ENCODE measurements at places on chromosomes 3 and 15.
A peak's percentile ranks its signal among the peaks of the same experiment; 100 is the strongest.

DNA sequence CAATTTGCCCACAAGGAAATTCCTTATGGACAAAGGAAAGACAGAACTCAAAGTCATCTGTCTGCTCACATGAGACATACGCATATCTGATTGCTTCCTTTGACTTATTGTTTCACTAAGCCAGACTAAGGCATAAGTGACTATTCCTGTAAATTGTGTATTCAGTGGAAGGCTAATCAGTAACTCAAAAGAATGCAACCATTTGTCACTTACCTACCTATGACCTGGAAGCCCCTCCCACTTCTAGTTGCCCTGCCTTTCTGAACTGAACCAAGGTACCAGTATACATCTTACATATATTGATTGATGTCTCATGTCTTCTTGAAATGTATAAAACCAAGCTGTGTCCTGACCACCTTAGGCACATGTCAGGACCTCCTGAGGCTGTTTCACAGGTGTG lies 53.5 kb upstream of the PROK2 start:
- DNase-seq: no peak

GRCh38 chr3:114374433-114374990 lies 80.7 kb downstream of the TIGIT start:
- no peak for DNase-seq

DNA sequence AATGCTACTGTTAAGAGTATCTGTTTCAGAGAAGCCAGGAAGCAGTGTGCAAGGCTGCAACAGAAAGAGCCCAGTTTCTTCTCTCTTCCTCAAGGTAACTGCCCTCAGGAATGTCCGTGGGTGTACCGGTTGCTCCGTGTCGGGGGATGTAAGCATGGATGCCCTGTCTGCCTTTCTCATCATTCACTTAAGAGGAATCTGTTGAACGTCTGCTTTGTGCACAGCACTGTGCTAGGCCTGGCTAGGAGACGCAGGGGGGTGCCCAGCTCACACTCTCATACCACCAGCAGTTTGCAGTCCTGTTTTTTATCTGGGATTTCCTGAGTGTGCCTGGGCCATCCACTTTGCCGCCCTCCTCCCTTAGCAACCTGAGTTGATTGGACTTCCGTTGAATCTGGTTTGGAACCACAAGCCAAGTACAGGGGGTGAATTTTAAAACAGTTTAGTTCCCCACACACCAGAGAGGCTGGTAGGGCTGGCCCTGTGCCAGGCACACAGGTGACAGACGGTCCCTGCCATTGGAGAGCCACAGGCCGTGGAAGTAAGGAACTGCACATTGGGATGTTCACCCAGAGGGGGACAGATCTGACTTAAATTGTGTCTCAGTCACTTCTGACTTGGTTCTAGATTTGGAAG lies 11.2 kb downstream of the BOC start:
- no peak for DNase-seq

- DNase-seq: no peak
Observed at GRCh38 chr3:59235634-59236012, 185.8 kb upstream of the CFAP20DC start.

DNA sequence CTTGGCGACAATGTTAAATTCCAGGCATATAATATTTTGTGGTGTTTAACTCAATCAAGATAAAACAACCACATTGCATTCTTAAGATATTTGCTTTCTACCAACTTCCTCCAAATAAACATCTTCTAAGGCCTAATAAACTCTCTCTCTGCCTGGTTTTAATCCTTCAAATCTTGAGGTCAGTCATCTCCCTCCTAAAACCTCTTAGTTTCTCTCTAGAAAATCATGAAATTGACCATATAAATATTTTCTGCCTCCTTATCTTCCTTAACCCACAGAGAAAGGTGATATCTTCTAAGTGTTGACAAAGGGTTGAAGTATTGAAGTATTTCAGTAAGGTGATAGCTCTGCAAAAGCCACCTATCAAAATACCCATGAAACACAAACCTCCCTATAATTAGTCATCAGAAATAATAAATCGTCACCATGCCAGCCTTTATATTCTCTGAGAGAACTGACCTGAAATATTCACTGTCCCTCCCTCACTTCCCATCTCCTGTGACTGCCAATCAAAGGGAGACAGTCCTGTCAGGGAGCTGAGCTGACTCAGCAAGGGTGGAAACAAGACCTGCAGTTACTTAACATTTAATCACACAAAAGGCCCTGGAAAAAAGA lies 1261.1 kb downstream of the ROBO1 start:
- no peak for DNase-seq

GRCh38 chr3:126664591-126665214 lies 9.8 kb upstream of the TXNRD3 start:
- DNase-seq: no peak

- no peak for DNase-seq
Observed at GRCh38 chr15:69402816-69403215, 11.3 kb upstream of the KIF23 start.

- no peak for DNase-seq
Observed at GRCh38 chr15:40060236-40060961, 21.4 kb upstream of the SRP14 start.

- no peak for DNase-seq
Observed at GRCh38 chr3:128369121-128369703, 97.5 kb downstream of the DNAJB8 start.

GRCh38 chr3:188146219-188146618 lies 7.7 kb upstream of the LPP start:
- no peak for DNase-seq

DNA sequence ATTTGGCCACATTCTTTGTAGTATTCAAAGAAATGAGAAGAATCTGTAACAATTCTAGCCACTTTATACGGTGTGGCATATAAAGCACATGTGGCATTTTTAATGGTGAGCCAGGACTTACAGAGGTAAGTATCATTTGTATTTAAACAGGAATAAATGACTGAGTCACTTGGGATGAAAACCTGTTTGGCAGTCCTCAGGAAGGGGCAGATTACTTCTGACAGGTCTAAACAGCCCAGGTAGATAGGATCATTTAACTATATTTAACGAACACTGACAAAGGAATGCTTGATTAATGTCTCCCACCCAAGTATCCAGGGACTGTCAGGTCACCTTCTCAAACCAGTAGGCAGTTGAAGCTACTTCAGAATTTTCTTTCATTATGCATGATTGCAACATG lies 241.5 kb upstream of the SATB1 start:
- no peak for DNase-seq

DNA sequence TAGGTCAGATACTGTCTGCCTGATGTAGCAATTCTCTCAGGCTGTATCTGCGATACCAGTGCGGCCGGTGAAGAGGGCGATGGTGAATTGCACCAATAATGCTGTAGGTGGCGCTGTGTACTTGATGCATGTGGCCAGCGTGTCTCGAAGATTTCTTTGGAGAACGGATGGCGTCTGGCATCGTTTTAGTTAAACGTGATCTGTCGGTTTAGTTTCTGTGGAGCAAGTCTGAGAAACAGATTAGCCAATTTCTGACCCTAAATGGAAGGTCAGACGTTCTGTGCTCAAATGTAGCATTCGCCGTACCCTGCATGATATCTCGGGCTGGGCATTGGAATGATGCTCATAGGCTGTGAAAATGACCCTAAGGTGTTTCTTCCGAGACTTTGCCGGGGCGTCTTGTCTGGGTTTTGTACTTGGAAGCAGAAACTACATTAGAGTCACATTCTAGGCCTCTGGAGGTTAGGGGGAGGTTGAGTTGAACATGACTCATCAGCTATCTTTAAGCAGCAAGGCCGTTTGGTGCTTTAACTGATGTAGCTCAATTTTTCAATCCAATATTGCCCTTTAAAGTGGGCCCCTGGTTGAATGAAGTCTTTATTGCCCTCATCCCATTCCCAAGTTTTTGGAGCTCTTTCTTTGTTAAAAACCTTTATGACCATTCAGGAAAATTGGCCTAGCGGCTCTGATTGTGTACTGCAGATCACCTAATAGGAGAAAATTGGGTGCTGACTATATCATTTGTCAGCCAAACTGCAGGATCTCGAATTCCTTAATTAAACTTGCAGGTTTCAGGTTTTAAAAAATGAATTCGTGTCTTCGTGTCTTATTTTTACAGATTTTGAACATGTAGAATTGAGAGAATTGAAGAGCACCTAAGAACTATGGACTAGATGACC lies 80.0 kb downstream of the SQOR start:
- no peak for DNase-seq

- no peak for DNase-seq
Observed at GRCh38 chr15:58467722-58468423, 36.1 kb downstream of the LIPC start.

DNA sequence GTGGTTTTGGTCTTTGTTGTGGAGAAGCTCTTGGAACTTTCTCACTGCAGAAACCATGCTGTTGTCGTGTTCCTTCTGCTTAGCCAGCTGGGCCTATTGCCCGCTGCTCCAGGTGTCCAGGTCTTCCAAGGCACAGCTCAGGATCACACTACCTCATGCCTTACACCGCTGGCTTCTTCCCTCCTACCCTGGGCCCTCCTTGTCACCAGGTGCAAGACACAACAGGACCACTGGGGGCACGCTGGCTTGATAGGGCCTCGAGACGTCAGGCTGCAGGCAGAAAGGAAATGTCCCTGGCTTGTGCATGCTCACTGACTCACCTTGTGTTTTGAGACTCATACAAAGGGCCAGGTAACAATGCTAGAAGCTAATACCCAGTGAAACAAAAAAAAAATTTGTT lies 32.3 kb downstream of the PAQR9 start:
- no peak for DNase-seq

- no peak for DNase-seq
Observed at GRCh38 chr15:49468481-49468839, 45.4 kb downstream of the FGF7 start.

GRCh38 chr15:79299126-79299840 lies 11.6 kb upstream of the TMED3 start:
- no peak for DNase-seq

GRCh38 chr15:81091889-81092558 lies 42.0 kb upstream of the CFAP161 start:
- no peak for DNase-seq

DNA sequence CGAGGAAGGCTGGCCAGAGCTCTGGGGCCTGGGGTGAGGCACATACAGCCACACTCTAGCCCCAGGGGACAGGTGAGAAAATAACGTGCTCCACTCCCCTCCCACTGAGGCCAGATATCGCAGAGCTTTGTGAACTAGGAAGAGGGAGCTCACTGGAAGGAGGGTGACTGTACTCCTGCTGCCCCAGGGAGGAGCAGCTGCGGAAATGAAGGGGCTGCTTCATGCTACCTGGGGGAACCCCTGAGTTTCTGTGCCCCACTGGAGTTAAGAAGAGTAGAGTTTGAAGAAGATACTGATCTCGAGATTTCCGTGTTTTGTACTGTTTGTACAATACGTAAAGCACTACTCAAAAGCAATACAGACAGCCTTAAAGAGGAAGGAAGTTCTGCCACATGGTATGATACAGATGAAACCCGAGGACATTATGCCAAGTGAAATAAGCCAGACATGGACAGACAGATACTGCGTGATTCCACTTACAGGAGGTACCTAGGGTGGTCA lies 44.6 kb downstream of the CMTM6 start:
- no peak for DNase-seq

DNA sequence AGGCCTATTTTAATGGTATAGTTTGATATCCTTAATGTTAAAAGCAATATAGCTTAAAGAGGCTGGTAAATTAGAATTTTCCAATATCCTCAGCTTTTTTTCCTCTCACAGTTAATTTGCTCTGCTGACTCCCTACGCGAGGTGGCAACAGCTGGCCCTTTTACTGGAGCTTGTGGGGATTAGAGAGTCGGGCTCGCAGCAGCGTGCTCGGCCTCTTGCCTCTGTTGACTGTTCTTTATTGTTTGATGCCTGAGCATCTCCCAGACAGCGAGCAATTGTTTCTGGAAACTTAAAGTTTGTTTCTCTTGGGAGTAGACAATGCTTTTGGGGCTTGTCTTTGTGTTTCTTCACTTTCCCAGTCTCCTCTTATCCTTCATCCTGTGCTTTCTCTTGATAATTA lies 80.8 kb downstream of the OPA1 start:
- no peak for DNase-seq

- no peak for DNase-seq
Observed at GRCh38 chr15:65603559-65603958, 7.4 kb downstream of the INTS14 start.

- DNase-seq: no peak
Observed at GRCh38 chr3:116388867-116389385, 56.4 kb downstream of the LSAMP start.

- no peak for DNase-seq
Observed at GRCh38 chr3:25449857-25450256, 21.8 kb downstream of the RARB start.

DNA sequence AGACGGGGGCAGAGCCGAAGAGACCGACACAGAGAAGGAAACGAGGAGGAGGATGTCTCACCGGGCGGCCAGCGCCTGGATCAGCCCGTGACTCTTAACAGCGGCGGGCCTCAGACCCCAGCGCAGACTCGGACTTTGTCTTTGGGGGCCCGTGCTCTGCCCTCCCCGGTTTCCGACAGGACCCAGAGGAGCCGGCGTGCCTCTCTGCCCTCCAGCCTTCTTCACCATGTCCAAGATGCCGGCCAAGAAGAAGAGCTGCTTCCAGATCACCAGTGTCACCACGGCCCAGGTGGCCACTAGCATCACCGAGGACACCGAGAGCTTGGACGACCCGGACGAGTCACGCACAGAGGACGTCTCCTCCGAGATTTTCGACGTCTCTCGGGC lies 1.0 kb downstream of the TSC22D2 start:
- no peak for DNase-seq

DNA sequence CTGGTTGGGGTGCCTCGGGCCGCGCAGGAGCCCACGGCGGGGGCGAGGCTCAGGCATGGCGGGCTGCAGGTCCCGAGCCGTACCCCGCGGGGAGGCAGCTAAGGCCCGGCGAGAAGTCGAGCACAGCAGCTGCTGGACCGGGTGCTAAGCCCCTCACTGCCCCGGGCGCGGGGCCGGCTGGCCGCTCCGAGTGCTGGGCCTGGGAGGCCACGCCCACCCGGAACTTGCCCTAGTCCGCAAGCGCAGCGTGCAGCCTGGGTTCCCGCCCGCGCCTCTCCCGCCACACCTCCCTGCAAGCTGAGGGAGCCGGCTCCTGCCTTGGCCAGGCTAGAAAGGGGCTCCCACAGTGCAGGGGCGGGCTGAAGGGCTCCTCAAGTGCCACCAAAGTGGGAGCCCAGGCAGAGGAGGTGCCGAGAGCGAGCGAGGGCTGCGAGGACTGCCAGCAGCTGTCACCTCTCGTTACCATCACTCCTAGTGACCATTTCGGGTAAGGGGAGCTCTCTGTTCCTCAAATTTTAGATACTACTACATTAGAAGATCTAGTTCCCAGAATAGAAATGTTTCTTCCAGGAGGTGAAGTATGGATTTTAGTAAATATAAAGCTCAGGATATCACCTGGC lies 417.0 kb upstream of the AGTR1 start:
- DNase-seq: peak; percentile 8

- DNase-seq: no peak
Observed at GRCh38 chr3:114452256-114452655, 158.4 kb downstream of the TIGIT start.

- DNase-seq: no peak
Observed at GRCh38 chr15:82197733-82198594, 64.6 kb downstream of the EFL1 start.
